ENCODE measurements at places on chromosomes 5 and 9. TPM values are rescaled to one million over a fixed set of nuclear protein-coding genes. Genes with fewer than 3 reads are reported as not detected.

MYOZ3 gene
- 0.10 TPM for total RNA-seq

RABGAP1 gene
- total RNA-seq = 29.7 TPM

HAND1 gene
- total RNA-seq = not detected

ADAMTS19 gene
- not detected for total RNA-seq

PCDHA1 gene
- total RNA-seq = not detected

OCLN gene
- total RNA-seq = 56.7 TPM

SARDH gene
- 5.6 TPM for total RNA-seq

GRCh38 chr5:110770286-110770685 is 31.5 kb downstream of the SLC25A46 start:
- no peak for DNase-seq

DNA sequence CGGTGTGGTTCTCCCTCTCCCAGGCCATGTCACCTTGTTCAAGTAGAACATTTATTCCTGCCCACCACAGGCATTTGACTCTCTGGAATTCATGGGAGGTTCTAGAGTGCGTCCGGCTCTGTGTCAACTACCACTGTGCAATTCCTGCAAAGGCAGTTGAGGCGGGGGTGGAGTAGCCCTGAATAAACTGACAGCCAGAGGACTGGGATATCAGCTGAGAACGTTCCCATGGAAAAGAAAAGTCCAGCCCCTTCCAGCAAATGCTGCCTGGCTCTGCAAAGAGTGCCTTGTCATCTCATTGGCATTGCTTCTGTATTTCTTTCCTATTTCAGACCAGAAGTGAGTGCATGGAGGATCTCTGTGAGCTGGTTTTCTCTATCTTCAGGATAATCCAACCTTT is 18.9 kb upstream of the MEGF9 start:
- no peak for DNase-seq

- no peak for DNase-seq
These were observed 3.8 kb downstream of the GPBP1 start for GRCh38 chr5:57177479-57178156.

DNA sequence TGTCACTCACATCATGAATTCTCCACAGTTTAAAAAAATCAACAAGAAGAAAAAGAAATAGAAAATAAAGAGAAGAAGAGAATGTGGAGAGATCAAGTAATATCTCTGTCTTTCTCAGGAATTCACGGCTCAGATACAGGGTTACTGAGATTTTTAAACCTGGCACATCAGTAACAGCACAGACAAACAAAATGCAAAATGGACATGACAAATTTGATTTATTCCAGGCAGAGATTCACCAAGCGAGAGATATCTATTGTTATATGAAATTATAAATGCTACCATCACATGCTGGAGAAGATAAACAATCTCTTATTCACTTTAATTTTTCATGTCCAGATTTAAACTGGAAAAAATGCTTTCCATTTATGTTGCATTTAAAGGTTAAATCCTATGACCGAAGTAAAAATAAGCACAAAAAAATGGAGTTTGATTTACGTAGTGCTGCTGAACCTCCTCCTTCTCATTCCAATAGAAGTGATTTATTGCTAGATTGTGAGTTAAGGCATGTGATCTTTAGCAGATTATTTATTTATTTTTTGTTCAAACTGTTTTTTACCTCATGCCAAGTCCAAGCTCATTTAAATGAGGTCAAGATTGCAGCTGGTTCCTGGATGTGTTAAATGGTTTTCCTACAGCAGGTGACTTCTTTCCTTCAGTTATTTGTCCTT is 926.4 kb downstream of the MAT2B start:
- no peak for DNase-seq

DNA sequence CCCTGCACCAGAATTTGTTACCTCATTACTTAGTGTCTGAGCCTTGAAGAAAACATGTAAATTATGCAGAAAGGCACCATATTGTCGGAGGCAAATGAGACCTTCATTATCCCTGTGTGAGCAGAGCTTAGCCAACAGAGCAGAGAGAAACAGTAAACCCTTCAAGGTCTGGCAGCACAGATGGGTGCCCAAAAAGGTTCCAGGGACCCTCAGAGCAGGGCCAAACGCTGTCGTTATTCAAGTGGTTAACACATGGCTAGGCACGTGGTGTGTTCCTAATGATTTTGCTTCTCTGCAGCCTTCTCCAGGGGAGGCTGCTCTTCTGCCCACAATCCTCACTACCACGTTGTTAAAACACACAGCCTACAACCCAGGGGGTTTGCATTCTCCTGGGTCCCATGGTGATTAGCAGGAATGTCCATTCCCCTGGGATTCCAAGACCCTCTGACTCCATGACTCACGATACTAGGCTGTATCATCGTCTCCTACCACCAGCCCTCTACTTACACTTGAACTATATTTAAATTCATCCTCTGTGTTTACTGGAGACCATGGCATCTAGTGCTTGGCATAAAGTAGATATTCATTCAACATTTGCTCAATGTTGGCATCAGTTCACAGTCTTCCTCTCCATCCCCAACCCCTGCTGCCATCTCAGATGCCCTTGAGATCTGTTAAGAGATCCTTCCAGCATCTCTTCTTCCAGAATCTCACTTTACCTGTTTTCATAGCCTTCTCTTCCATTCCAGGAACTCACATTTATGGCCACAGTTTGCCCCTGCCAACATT is 174.5 kb upstream of the RAD23B start:
- no peak for DNase-seq

DNA sequence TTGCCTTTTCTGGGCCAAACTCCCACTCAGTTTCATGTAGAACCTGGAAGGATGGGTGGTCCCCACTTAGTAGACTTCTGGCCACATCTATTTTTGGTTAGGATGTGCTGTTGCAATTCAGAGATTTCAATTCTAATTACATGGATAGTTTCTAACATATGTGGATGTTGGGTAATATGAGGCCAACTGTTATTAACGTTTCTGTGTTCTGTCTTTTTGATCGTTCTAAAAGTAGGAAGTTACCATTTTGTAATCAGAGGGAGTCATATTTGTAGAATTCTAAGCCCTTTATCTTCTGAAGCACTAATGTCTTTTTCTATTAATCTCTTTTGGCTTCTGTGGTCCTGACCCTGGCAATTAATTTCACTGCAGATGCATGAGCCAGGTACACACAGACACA is 141.6 kb upstream of the SPEF2 start:
- DNase-seq = no peak

DNA sequence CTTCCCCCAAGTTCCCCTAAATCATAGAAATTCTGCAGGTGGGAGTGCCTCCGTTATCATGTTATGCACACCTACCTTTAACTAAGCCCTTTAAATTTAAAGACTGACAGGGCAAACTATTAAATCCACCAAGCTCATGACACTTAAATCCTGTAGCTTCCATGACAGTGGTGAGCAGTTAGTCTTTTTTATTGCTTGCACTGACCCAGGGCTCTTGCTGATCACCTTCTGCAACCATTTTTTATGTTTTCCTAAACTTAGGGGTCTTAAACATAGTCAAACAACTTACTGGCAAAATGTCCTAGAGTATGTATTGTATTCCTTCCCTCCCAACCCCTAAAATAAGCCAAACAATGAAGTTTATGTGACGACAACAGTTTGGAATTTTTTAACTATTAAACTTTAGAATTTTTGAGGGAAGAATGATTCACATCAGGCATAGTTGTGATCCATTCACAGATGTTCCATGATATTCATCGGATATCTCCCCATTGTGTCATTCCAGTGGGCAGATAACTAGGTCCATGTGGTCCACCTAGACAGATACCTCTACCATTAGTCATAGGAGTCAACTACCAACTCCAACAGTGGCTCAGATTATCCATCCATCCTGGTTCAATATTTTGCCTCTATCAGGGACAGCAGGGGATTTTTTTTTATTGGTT is 283.1 kb downstream of the ADAMTS6 start:
- no peak for DNase-seq

- DNase-seq = no peak
These were observed 300.5 kb downstream of the ARL15 start for GRCh38 chr5:54009828-54010227.

- no peak for DNase-seq
These were observed 9.9 kb downstream of the CAMK4 start for GRCh38 chr5:111234125-111234524.

GRCh38 chr5:146369691-146370090 is 31.1 kb downstream of the POU4F3 start:
- DNase-seq = no peak

- DNase-seq = no peak
These were observed 33.5 kb upstream of the HOMER1 start for GRCh38 chr5:79547429-79547822.

DNA sequence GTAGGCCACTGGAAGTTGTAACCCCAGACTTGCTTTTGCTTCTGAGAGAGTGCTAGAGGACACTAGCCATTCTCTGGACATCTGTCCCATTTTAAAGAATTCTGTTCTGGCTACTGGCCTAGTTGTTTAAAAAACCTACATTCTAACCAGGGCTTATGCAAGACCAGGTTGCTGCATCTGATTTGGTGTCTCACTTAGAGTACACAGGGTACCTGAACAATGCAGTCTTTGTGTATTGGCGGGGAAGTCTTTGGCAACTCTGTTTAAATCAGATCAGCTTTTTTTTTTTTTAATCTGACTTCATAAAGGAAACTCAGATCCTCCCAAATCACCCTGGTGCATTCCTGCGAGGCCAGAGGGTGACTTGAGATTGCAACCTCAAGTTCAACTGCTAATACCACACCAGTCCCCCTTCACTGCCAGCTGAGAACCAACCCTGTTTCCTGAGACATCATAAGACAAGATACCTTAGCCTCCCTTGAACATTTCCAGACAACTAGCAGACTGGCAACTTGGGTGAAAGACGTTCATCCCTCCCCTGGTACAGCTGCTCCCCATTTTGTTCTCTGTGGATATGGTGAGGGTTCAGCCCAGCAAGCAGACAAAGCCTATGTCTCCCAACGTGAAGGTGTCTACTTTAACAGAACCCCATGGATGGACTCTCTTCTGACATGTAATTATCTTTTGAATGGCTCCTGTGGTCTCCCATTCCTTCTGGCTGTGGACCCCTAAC is 27.0 kb downstream of the SKP1 start:
- no peak for DNase-seq

GRCh38 chr9:89986190-89986589 is 381.4 kb downstream of the GADD45G start:
- DNase-seq = no peak

- DNase-seq = no peak
These were observed 1778.5 kb upstream of the ACO1 start for GRCh38 chr9:30605936-30606335.

DNA sequence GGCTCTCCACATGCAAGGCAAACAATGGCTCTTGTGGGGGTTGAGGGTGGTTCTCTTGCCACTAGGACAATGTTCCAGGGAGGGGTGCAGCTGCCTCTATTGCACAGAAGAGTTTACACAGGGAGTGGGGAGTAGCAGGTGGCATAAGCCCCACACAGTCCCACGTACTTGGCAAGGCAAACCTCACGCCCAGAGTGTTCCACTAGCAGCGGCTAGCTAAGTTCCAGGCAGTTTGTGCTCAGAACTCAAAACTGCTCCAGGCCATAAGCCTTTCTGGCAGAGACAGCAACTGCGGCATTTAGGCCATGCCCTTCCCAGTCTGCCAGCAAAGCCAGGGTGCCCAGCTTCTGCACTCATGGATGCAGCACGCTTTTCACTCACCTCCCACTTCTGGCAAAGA is 29.0 kb upstream of the BTNL3 start:
- no peak for DNase-seq

Data from HCT116 (cell line).